ENCODE measurements at places on chromosomes 3 and 15.

GRCh38 chr3:56075089-56075488 lies 393.2 kb downstream of the ERC2 start:
- no peak for DNase-seq

DNA sequence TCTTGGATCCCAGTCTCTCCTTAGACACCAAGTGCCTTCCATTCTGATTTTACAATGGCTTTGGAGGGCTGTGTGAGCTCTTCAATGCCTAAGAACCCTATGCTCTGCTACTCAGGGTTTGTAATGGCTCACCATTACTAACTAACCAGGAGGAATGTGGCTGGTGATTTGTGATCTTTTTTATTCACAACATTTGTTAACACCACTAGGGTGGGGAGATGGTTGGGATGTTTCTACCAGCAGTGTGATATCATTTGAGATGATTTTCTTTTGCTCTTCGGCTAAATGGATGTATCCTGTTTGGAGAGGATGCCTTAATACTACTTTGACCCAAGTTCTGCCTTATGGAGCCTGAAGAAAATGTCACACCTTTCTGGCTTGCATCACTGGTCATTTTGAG lies 226.9 kb downstream of the MFSD1 start:
- DNase-seq: no peak

GRCh38 chr3:140093742-140094141 lies 158.8 kb downstream of the CLSTN2 start:
- no peak for DNase-seq

DNA sequence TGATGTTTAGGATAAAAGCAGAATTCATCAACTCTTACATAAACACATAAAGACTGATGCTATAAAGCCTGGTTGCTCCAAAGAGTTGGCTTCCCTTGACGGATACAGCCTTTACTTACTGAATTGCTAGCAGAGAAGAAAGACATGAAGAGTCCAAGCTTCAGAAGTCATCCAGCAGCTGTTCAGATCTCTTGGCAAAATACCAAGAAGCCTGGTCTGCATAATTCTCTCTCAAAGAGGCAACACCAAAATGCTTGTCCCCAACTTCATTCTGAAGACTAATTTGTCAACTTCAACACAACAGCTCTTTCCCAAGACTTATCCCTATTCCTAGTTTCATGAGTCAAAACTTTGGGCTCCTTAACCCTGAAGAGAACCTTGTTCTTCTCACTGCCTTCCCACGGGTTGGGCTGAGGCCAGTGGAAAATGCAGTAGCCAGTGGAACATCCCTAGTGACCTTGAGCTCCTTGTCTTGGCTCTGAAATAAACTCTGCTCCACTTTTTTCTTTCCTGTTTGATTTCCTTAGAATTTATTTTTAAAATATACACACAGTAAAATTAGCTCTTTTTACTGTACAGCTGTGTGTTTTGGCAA lies 119.2 kb upstream of the THBS1 start:
- no peak for DNase-seq

DNA sequence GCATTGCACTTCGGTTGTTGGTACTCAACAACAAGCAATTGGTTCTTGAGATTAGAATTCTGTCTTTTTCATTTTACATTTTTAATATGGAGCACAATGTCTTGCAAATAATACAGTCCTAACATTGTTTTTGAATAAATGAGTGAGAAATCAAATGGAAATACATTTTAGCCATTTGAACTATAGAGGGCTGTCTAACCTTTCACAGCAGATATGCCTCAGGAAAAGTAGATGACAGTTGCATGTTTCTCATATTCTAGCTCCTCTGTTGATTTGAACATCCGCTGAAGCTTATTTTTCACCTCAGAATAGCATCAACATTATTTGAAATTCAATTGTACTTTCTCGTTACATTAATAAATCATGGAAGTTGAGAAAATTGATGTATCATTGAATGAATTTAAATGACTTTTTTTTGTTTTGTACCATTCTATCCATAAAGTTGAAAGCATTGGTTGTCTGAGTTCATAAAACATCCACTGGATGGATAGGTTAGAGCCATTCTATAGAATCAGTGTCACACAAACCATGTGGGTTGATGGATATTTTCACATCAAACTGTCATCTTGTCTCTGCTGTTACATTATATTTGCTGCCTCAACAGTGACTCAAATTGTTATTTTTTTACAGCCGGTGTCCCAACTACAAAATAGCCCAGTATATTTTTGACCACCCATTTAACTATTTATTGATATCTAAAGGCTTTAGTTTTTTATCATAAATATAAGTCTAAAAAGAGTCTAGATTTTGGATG lies 928.3 kb downstream of the NSUN3 start:
- DNase-seq: no peak

DNA sequence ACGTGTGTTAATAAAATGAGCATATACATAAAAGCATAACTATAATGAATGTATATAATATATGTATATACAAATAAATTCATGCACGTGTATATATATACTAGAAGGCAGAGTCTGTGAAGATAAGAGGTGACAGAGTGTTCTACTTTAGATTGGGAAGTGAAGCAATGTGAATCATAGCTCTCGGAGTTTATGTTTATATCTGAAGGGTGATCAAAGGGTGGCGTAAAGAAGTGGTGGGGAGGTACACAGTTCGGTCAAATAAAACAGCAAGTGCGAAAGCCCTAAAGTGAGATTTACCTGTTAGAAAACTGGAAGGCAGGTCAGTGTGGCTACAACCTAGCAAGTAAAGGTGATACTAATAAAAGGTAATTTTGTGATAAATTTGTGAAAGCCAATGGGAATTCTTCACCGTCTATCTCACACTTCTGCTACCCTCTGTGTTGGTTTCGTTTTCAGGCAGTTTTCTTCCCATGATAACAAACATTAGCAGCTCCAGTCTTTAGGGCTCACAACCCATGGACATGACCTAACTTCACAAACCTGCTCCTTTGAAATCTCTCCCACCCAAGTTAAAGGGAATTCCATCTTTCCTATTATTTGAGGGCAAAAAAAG lies 46.7 kb upstream of the BCHE start:
- no peak for DNase-seq
